ENCODE measurements at places on chromosomes 6 and 20. TPM values are rescaled to one million over a fixed set of nuclear protein-coding genes. Genes with fewer than 3 reads are reported as not detected.

The OPN5 gene
- polyA plus RNA-seq: not detected

The LYRM2 gene
- polyA plus RNA-seq: 14.5 TPM

The CCN6 gene
- polyA plus RNA-seq: not detected

The CLIC5 gene
- 0.03 TPM for polyA plus RNA-seq

The SLC16A10 gene
- polyA plus RNA-seq: 0.12 TPM

The EBF4 gene
- polyA plus RNA-seq: 15.9 TPM

The TCF19 gene
- 7.0 TPM for polyA plus RNA-seq

The BMP2 gene
- polyA plus RNA-seq: 0.25 TPM

The MEI4 gene
- polyA plus RNA-seq: not detected

- H3K36me3 ChIP-seq: peaks cover 13% of the 10 kb centered on the region
- H3K27me3 ChIP-seq: no peaks in the 10 kb centered on the region
- peaks cover 15% of the 10 kb centered on the region for H3K4me1 ChIP-seq
- peak; percentile 78 for DNase-seq
- peak overlapping the region; percentile 89 for H3K27ac ChIP-seq
Measured at GRCh38 chr6:157323966-157324300, 614 bp upstream of the TMEM242 start.

DNA sequence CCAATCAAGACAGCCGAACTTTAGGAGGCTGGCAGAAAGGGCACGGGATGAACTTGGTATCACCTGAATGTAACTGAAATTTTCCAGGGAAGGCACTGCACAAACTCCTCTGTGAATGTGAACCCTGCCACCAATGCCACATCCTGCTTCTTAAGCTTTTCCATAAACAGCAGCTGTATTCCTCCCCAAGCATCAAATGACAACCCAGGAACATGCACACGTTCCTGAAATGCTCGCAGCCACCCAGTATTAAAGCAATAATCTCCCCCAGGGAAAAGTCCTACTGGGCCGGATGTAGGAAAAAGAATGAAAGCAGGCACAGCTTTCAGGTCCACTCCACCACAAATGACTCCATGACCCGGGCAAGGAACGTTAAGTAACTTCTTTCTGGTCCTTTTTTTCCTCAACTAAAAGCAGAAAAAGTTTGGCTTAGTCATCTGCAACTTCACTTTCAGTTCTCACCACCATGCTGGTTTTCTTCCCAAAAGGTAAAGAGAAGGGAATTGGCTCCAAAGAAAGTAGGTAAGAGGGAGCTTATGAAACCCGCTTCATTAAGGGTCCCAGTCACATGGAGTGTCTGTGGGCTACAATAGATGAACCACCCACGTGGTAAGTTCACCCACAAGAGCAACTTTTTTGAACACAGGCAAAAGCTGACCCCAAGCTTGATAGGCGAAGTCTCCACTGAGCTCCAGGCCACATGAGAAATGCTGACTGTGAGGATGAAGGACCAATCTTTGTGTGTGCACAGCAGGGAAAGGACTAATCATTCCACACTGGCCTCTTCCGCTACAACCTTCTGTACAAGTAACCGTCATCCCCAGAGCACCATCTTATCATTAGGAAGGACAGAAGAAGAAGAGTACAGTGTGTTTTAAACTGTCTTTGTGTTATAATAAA lies 90.1 kb downstream of the HIVEP2 start:
- no peak overlapping the region for H3K27ac ChIP-seq
- no peaks in the 10 kb centered on the region for H3K27me3 ChIP-seq
- no peaks in the 10 kb centered on the region for H3K36me3 ChIP-seq
- DNase-seq: no peak
- H3K4me1 ChIP-seq: peaks cover 15% of the 10 kb centered on the region
- no peak overlapping the region for H3K4me3 ChIP-seq

DNA sequence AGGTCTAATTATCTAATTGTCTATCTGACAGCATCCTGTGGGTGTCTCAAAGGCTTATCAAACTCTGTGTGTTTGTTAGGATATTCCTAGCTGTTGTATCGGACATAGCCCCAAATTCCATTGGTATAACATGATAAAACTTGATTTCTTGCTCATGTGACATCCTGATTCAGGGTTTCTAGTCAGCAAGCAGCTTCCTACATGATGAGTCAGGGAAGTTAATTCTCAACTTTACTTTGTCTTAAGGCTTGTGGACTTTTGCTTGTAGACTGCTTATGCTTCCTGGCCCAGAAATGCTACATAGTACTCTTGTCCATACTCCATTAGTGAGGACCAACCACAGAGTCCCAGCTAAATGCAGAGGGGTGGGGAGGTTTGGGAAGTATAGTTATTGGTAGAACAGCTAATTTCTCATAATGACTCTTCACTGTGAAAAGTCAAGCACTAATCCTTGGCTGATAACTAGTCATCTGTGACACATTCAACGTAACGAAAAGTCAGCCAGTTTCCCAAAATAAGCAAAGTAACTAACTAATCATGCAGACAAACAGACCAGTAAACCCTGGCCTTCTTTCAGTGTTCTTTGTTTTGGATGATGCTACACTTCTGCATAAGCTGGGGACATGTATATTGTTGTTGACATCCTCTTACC lies 25.8 kb downstream of the NKAIN2 start:
- H3K36me3 ChIP-seq: no peaks in the 10 kb centered on the region
- H3K27me3 ChIP-seq: no peaks in the 10 kb centered on the region
- H3K4me1 ChIP-seq: 0 out of 2 replicates have a peak, but pooled peaks cover 3% of the 10 kb centered on the region
- no peak for DNase-seq

DNA sequence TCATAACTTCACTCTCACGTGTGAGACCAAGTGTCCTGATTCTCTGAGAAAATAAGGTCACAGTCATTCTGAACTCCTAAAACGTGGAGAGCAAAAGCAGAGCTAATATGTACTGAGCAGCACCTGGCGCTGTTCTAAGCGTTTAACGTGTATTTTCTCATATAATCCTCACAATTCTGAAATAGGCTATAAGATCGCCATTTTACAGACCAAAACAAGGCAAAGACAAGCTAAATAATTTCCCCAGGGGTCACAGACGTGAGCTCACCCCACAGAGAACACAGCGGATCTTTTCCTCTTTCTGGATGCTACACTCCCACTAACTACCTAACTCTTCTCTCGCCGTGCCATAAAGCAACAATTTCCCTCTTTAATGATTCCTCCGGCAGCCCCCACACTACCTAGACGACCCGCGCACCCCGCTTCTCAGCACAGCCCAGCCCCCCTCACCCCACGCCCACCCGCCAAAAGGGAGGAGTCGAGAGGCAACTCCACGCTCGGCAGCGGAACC lies 636 bp downstream of the SUPT3H start:
- H3K36me3 ChIP-seq: no peaks in the 10 kb centered on the region
- H3K27me3 ChIP-seq: no peaks in the 10 kb centered on the region
- DNase-seq: no peak

GRCh38 chr20:1671891-1672669 lies 14.5 kb upstream of the SIRPG start:
- no peaks in the 10 kb centered on the region for H3K4me1 ChIP-seq
- H3K4me3 ChIP-seq: no peak overlapping the region
- H3K27me3 ChIP-seq: no peaks in the 10 kb centered on the region
- no peak for DNase-seq

GRCh38 chr6:3612341-3613041 lies 139.0 kb downstream of the PXDC1 start:
- H3K27me3 ChIP-seq: peaks cover 32% of the 10 kb centered on the region
- DNase-seq: no peak
- H3K4me1 ChIP-seq: no peaks in the 10 kb centered on the region
- no peak overlapping the region for H3K27ac ChIP-seq

DNA sequence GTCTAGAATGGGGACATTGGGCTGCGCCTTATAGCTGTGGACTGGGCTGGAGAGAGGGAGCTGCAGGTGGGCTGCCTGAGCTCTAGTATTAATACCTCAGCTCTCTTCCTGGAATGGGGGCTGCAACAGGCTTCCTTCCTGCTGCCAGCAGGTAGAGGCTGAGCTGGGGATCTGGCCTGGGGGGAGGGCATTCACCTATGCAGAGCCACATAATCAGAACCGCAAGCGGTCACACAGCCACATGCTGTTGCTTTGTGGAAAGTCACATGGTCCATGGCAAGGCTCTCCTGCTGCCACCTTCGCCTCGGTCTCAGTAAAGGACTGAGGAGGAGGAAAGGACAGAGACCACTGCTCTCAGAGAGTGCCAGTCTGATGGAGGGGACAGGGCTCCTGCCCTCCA lies 35.7 kb downstream of the ITPR3 start:
- H3K4me3 ChIP-seq: no peak overlapping the region
- H3K4me1 ChIP-seq: peaks cover 17% of the 10 kb centered on the region
- H3K36me3 ChIP-seq: no peaks in the 10 kb centered on the region
- H3K27me3 ChIP-seq: no peaks in the 10 kb centered on the region
- no peak overlapping the region for H3K27ac ChIP-seq

GRCh38 chr6:18392346-18392877 lies 5.3 kb downstream of the RNF144B start:
- H3K36me3 ChIP-seq: no peaks in the 10 kb centered on the region
- no peak overlapping the region for H3K4me3 ChIP-seq
- DNase-seq: no peak
- H3K27me3 ChIP-seq: no peaks in the 10 kb centered on the region
- peaks cover 1% of the 10 kb centered on the region for H3K4me1 ChIP-seq

- H3K4me3 ChIP-seq: no peak overlapping the region
- no peaks in the 10 kb centered on the region for H3K36me3 ChIP-seq
- no peaks in the 10 kb centered on the region for H3K27me3 ChIP-seq
- peak overlapping the region; percentile 58 for H3K27ac ChIP-seq
- DNase-seq: peak; percentile 39
Measured at GRCh38 chr6:146968041-146968760, 236.0 kb upstream of the STXBP5 start.

GRCh38 chr20:38018385-38018784 lies 14.9 kb downstream of the TTI1 start:
- no peak overlapping the region for H3K27ac ChIP-seq
- no peak overlapping the region for H3K4me3 ChIP-seq
- no peaks in the 10 kb centered on the region for H3K27me3 ChIP-seq
- peaks cover 54% of the 10 kb centered on the region for H3K36me3 ChIP-seq
- no peak for DNase-seq
- H3K4me1 ChIP-seq: no peaks in the 10 kb centered on the region

DNA sequence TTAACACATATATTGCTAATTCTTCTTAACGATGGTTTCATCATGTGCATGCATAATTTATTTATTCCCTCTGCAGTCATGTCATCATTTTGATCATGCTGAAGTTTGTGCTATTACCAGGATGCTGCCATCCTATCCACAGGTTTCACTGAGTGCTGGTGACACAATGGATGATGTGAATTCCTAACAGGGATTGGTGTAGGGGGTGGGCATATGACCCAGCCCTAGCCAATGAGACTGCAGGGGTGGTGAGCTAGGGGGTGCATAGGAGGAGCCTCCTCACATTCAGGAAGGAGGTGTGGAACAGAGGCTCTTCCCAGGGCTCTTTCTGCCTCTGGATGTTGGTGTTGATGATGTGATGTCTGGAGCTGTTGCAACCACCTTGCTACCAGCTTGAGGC lies 7.5 kb downstream of the CST5 start:
- no peak overlapping the region for H3K27ac ChIP-seq
- no peaks in the 10 kb centered on the region for H3K36me3 ChIP-seq
- no peak for DNase-seq
- no peaks in the 10 kb centered on the region for H3K27me3 ChIP-seq

DNA sequence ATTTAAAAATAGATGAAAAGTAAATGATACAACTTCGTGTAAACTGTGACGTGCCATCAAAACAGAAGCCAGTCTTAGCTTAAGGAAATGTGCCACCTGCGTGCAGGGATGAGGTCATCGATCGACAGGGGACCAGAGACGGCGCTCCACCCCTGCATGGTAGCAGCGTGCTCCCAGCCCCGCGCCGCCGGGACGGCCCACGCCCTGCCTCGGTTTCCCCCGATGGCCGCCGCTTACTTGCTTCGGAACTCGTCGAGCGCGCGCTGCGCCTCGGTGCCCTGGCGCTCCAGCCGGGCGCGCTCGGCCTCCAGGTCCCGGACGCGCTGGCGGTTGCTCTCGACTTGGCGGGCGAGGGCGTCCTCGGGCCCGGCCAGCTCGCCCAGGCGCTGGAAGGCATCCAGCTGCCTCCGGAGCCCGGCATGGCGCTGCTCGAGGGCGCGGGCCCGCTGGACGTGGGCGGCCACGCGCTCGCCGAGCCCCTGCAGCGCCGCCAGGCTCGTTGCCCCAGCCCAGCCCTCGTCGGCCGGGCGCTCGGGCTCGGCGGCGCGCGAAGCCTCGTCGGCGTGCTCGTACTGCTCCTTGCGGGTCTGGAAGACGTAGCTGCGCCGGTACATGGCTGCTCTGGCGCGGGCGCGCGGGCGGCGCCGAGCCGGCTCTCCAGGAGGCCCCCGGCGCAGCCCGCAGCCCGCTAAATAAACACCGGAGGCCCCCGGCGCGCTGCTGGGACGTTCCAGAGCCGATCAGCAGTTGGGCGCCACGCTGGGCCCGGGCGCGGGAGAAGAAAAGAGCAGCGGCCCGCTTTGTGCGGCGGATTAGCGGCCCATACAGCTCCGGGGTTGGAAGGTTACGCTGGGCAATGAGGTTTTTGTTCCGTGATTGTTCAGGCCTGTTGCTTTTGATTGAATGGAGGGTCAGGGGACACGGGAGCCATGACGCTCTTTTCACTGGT lies at the start of gene BFSP1:
Gene BFSP1, minus strand, starts transcription at position 664 of the 949 bp plus-strand sequence. Its CDS starts 50 bp downstream, at position 614.
- H3K4me3 ChIP-seq: peak within 1 kb of the TSS; percentile 49
- peak within 1 kb of the TSS; percentile 37 for H3K27ac ChIP-seq
- peaks cover 3% of the 10 kb centered on the region for H3K4me1 ChIP-seq
- H3K36me3 ChIP-seq: no peaks in the 10 kb centered on the region
- DNase-seq: peak; percentile 84

DNA sequence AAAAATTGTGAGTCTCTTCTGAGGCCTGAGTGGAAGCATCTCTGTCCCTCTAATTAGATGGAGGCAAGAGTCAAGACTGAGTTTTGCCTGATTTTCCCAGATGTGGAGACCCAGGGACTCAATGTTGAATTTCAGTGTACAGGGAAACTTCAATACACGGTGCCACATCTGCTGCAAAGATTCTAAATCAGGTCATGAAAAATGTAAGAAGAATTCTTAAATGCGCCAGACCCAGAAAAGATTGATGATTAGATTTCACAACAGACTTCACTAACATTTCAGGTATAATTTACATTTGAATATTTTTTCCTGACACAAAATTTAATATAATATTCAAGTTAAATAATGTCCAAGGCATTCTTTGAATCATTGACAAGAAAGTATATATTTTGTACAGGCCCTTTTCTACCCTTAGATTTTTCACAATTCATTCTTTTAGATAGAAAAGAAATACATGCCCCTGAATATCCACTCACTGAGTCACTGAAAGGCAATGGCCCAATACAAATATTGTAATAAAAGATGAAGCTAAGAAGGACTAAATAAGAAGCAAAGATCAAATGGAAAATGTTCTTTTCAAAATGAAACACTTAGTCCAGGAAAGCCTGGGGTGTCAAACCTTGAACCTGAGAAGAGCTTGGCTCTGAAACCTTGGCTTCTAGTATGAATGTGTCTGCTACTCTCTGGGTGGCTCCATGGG lies 18.2 kb upstream of the HDGFL1 start:
- peaks cover 3% of the 10 kb centered on the region for H3K4me1 ChIP-seq
- H3K27me3 ChIP-seq: no peaks in the 10 kb centered on the region
- no peak overlapping the region for H3K4me3 ChIP-seq

- no peaks in the 10 kb centered on the region for H3K36me3 ChIP-seq
- peaks cover 8% of the 10 kb centered on the region for H3K27me3 ChIP-seq
- no peak overlapping the region for H3K4me3 ChIP-seq
- H3K27ac ChIP-seq: no peak overlapping the region
- no peak for DNase-seq
- H3K4me1 ChIP-seq: peaks cover 4% of the 10 kb centered on the region
Measured at GRCh38 chr20:59299945-59300332, 472 bp upstream of the EDN3 start.

- H3K36me3 ChIP-seq: no peaks in the 10 kb centered on the region
- H3K27ac ChIP-seq: no peak overlapping the region
- H3K4me3 ChIP-seq: no peak overlapping the region
- H3K4me1 ChIP-seq: peaks cover 6% of the 10 kb centered on the region
- DNase-seq: no peak
Measured at GRCh38 chr6:38284802-38285394, 354.8 kb downstream of the BTBD9 start.
